ENCODE measurements at places on chromosomes 7 and 10. TPM values are rescaled to one million over a fixed set of nuclear protein-coding genes. Genes with fewer than 3 reads are reported as not detected.

The MLXIPL gene
- polyA plus RNA-seq: not detected

The SLC18A2 gene
- 1.5 TPM for polyA plus RNA-seq

The UFSP1 gene
- polyA plus RNA-seq: 1.7 TPM

The ITPRID1 gene
- polyA plus RNA-seq: not detected

The HYAL4 gene
- not detected for polyA plus RNA-seq

The NPC1L1 gene
- not detected for polyA plus RNA-seq

The WNT2 gene
- polyA plus RNA-seq: not detected

Data from naive thymus-derived CD8-positive, alpha-beta T cell (primary cell).